Hippocampal formation (tissue), 2 donors: ENCODE measurements at places on chromosomes 5 and 9.
A peak's percentile ranks its signal among the peaks of the same experiment; 100 is the strongest.

GRCh38 chr5:140982083-140982716, 15.9 kb downstream of the PCDHAC2 start:
- no peak for DNase-seq

DNA sequence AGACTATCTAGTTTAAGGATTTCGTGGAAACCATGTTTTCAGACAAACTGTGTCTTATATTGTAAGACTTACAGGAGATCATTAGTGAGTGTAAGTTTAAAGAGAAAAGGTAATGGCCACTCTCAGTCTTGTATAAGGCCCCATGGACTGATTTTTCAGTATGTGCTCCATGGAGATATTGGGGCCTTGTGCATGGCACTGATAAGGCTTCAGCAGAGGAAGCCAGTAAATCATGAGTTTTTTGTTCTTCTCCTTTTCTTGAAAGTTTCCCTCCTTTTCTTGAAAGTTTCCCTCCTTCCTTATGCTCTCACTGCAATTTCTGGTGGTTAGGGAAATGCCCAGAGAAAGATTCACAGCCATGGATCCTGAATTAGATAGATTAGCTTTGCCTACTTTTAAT, 471.3 kb downstream of the LRRC70 start:
- DNase-seq: no peak

DNA sequence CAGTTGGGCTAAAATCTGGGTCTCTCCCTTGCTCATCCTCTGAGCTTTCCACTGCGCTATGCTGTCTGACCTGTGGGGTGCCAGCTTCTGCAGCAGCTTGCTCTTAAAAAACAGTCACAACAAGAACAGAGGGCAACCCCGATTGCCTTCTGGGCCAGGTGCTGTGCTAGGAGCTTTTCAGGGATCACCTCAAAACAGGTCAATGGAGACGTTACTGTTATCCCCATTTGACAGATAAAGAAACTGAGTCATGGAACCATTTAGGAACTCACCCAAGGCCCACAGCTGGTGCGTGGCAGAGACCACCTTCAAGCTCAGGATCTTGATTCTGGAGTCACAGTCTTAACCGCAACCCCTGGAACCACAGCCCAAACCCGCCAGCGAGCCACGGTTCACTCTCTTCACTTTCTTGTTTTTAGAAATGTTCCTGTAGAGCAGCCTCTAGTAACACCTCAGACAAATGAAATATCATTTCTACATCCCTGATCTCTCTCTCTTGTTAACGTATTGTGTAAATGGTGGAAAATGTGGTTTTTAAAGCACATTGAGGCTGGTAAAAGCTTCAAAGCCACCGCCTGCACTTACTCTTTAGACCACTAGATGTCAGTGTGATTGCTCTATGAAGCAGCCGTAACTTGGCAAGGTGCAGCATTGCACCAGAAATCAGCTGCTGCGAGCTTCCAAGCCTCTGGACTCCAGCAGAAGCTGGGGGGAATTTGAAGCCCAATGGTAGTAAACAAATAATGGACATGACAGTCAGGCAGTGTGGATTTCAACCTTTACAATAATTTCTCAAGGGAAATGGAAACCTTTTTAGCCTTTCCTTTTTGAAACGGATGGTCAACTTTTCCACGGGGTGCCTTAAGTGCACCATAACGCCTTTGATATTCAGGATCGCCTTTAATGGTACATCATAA, 1.7 kb downstream of the FYB1 start:
- peak; percentile 37 for DNase-seq

GRCh38 chr9:11199335-11199734, 586.5 kb upstream of the PTPRD start:
- no peak for DNase-seq

GRCh38 chr5:20368571-20369517, 380.8 kb upstream of the CDH18 start:
- no peak for DNase-seq

DNA sequence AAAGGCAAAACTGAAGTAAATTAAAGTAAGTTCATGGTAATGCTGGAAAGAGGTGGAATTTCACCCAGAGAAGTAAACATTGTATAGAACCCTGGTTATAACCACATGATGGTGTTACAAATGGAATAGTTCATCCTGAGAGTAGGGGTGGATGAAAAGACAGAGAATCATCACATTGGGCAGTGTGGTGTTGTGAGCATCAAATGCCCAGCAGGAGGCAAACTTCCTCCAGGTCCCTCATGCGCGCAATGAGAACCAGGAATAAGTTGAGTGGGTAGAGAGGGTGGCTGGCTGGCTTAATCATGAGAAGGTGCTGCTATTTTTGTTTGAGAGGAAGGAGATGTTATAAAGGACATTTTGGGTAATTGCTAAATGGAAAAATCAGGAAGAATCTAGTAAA, 163.3 kb upstream of the HMHB1 start:
- DNase-seq: no peak

DNA sequence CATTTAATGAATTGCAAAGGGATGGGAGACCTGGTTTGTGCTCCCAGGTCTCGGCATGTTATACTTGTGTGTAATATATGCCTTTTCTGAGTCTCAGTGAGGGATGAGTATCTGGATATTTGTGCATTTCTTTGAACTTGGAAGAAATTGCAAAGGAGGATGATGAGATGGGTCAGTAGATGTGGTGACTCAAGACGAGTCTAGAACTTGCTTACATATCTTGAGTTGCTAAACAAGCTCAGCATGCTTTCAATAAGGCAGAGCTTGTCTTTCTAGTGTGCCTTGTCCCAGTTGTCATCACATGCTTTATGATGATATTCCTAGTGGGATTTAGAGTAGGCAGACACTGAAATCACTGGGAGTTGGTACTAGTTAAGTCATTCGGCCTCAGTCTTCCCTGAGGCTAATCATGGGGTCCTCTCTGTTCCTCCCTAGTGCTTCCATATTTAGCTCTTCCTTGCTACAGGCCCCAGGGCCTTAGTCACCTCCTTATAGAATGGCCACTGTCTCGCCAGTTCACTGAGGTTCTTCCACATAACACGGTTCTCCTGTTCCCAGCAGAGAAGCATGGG, 222.3 kb downstream of the ARRDC3 start:
- no peak for DNase-seq

- DNase-seq: no peak
Measured at GRCh38 chr5:137313526-137314175, 185.5 kb downstream of the SPOCK1 start.

DNA sequence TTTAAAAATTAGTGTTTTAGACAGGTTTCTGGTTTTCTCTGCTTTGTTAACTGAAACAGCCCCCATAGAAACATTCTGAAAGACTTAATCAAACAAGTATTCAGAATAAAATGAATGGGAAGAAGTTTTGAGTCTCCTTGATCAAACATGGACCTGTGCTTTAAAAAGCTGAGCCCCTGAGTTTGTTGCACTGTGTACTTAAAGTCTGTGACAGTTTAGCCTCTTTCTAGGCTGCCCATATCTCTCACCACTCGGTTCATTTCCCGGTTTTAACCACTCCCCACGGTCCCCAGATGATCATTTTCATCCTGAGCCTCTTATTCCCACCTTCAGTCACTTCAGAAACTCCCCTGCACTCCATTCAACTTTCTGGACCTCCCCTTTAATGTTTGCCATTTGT, 215.9 kb upstream of the DMRT1 start:
- DNase-seq: no peak

GRCh38 chr5:147437161-147437596, 72.7 kb downstream of the DPYSL3 start:
- no peak for DNase-seq

DNA sequence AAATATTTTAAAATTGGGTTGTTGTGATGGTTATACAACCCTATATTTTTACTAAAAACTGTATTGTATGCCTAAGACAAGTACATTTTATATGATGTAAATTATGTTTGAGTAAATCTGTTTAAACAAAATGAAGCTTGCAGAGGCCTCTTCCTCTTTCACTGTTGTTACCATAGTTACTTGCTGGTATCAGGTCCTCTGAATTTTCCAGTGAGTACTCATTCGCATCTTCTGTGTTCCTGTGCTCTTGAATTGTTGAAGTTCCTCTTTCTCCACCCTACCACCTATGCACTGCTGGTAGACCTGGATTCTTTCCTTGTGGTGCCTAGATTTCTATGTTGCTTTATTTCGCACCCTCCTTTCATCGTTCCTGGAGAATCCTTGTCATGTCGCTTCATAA, 938.5 kb upstream of the ACO1 start:
- peak; percentile 4 for DNase-seq

GRCh38 chr9:94675008-94675881, 35.9 kb upstream of the FBP1 start:
- DNase-seq: no peak

GRCh38 chr9:90097237-90097636, 492.4 kb downstream of the GADD45G start:
- DNase-seq: no peak

DNA sequence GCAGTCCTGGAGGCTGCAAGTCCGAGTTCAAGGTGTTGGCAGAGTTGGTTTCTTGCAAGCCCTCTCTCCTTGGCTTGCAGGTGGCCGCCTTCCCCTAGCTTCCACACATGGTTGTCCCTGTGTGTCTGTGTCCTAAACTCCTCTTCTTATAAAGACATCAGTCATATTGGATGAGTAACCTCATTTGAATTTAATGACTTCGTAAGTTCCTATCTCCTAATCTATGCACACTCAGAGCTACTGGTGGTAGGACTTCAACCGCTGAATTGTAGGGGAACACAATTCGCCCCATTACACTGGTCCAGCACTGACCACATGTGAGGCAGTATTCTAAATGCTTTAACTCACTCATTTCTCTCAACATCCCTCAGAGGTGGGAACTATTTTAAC, 25.9 kb upstream of the ADAMTS2 start:
- no peak for DNase-seq

GRCh38 chr5:76736679-76737556, 21.0 kb downstream of the F2R start:
- no peak for DNase-seq

DNA sequence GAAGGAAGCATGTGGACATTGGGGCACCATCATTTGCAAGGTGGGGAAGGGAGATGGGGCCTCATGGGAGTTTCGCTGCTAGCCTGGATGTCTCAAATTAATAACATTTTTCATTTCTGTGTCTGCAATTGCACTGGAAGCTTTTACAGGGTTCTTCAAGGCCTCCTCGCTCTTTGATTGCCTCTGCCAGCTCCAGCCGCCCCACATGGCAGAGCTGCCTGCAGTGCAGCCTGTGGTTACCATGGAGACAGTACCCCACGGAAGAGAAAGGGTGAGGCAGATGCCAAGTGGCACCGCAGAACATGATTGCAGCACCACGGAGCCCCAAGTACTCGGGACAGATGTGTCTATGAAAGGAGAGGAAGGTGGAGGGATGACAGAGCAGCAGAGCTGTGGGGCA, 25.4 kb downstream of the CTNND2 start:
- no peak for DNase-seq

DNA sequence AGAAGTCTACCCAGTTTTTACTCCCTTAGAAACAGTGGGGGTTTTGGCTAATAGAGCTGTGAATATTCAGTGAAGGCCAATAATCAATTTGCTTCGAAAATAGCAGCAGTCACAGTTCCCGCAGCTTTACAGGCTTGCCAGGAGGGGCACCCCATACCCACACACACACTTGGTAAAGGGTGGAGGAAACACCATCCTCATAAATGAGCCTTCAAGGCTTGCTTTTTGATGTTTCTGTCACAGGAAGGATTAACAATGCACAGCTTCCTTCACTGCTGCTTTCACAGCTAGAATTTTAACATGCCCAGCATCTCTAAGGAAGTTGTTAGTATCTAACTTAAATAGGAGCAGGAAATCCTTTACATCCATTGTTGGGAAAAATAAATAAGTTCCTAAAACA, 1247.5 kb upstream of the C9orf72 start:
- DNase-seq: no peak

DNA sequence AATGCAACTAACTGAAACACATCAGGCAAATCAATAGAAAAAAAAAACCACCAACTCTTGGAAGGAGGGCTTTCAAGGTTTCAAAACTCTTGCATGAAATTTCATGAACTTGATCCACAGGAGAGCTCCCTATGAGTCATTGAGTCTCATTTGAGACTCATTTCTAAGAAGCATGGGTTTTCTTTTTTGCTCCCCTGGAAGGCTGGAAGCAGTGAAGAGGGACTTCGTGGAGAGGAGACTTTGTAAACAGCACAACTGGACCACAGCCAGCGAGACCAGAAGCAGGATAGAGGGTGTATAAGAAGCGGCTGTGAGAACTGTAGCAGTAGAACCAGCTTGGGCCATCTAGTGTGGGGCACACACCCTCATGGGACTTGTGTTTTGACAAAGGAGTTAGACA, 41.2 kb upstream of the RAPGEF1 start:
- no peak for DNase-seq

DNA sequence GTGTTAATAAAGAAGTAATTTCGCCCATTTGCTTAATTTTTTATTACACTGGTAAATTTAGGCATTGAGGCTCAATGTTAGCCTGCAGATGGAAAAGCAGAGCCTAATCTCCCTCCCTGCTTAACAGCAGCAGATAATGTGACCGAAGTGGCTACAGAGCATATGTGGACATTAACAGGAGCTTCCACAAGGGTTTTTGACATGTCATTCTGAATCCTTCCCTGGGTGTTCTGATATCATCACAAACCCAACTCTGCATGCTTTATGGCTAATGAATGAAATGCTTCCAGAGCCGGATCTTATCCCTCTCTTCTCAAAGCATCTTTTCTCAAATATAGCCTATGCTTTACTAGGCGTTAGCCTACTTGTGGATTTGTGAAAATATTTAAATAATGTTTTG, 208.6 kb downstream of the CAAP1 start:
- DNase-seq: no peak

- no peak for DNase-seq
Measured at GRCh38 chr9:7613931-7614330, 185.6 kb downstream of the DMAC1 start.

GRCh38 chr5:176673651-176674583, 26.6 kb downstream of the TSPAN17 start:
- DNase-seq: no peak

GRCh38 chr5:1762121-1762882, 37.3 kb downstream of the MRPL36 start:
- no peak for DNase-seq

DNA sequence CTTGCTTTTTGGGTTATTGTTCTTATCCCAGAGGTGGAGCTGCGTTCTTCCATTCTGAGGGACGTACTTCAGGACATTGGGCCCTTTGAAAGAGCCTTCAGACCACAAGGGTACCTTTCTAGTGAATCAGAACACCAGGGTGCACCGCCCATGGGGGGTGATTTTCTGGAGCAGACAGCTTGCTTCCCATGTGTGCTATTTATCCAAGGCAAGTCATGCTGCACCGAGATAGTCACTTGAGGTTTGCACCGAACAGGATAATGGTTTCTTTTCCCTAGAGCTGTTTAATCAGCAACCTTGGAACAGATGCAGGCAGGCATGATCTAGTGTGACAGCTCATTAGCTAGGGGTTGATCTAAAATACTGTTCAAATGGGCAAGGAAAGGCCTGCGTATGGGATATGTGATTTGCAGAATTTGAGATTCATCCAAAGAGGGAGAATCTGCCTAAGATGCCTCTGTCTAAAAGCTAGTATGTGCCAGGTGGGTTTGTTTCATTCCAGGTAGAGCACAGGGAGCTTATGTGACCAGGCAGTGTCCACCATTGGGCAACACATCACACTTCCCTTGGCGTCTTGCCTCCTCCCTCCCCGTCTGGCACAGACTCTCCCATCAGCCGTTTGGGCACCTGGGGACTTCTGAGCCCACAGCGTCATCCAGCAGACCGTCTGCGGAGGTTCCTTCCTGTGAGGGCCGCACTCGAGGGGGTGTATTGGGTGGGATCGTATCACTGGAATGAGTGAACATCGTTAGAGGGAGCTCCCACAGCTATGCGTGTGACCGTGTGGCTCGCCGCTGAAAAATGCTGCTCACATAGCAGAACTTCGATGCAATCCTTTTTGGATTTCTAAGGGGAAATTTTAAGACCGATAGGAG, 23.0 kb downstream of the ABL1 start:
- no peak for DNase-seq
